ENCODE measurements at places on chromosomes 4 and X.

DNA sequence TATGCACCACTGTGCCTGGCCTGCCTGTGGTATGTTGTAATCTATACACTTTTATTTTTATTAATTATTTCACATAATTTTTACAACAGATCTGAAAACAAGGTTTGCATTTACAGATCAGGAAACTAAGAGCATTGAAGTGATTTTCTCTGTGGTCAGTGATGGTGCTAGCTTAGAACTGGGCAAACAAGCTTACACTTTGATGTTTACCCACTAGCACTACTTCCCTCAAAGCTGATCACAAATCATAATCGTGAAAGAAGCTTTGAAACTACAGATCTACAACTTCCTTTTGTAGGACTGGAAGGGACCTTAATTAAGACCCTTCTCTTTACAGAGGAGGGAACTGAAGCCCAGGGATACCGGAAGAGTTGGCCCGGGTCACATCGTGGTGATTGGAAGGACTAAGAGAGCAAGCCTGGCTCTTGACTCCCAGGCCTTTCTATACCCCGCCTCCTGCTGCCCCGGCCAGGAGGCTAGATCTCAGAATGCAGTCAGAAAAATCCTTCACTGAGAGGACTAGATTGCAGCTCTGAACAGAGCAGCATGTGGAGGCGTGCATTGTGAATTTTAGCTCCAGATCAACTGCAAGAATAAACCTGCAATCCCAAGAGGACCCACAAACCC is 93.7 kb upstream of the ZNF827 start:
- DNase-seq, result no peak

DNA sequence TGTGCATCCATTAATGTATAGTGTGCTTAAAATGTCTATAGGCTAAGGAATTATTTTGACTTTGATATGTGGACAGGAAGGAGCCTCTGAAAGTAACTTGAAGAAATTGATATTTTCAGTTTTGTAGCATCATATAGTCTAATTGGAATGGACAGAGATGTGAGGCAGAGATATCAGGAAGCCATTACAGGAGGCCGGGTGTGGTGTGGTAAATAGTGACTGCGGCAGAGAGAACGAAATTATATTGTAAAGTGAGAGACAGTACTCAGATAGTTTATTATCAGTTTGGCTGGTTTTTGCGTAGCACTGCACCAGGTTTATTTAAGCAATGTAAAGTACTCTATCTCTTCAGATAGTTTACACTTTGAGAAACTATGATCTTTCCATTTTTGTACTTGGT is 98.5 kb downstream of the RAP1GDS1 start:
- no peak for DNase-seq

DNA sequence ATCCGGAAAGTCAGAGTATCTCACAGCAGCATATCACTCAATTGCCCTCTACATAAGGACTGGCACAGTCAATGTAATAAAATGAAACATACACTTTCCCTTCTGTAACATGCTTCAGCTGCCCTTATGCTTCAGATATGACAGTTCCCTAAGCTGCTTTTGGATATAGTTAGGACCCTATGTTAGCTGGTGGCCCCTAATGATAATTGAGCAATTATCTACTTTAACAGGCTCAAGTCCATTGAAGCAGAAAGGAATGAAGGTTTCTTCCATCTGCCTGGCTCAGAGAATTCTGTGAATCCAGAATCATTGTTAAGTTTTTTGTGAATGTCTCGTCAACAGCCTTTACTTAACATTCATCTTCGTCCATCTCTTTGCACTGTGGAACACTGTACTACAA is 951.2 kb upstream of the DIAPH2 start:
- DNase-seq, result no peak

GRCh38 chr4:174080361-174080760 is 203.1 kb downstream of the FBXO8 start:
- DNase-seq, result no peak

- no peak for DNase-seq
Measured at GRCh38 chrX:3271183-3271833, 75.1 kb downstream of the MXRA5 start.

DNA sequence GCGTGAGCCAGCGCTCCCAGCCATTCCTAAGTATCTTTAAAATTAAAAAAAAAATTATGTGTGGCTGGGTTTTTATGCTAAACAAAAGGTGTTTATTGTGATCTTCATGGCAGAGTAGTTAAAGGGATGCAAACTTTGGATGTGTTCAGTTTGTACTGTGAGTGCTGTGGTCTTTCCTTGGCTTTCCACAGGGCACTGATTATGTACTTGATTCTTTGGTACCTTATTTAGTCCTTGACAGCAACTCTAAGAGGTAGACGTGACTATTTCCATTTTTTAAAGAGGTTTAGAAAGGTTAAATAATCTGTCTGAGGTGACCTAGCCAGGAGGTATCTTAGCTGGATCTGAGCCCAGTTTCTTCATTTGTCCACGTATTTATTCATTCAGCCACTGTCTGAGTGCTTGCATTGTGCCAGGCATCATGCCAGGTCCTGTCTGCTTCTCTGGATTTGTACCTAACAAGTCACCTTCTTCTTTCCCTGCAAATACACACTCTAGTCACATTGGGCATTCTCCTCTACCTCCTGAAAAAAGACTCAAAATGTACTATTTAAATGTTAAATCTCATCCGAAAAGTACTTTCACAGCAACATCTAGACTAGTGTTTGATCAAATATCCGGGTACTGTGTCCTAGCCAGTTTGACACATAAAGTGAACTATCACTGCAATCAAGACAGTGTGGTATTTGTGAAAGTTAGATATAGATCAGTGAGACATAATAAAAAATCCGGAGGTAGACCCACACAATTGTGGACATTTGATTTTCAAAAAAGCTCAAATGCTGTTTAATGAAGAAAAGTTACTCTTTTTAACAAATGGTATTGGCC is 31.5 kb downstream of the WWC2 start:
- DNase-seq, result no peak

DNA sequence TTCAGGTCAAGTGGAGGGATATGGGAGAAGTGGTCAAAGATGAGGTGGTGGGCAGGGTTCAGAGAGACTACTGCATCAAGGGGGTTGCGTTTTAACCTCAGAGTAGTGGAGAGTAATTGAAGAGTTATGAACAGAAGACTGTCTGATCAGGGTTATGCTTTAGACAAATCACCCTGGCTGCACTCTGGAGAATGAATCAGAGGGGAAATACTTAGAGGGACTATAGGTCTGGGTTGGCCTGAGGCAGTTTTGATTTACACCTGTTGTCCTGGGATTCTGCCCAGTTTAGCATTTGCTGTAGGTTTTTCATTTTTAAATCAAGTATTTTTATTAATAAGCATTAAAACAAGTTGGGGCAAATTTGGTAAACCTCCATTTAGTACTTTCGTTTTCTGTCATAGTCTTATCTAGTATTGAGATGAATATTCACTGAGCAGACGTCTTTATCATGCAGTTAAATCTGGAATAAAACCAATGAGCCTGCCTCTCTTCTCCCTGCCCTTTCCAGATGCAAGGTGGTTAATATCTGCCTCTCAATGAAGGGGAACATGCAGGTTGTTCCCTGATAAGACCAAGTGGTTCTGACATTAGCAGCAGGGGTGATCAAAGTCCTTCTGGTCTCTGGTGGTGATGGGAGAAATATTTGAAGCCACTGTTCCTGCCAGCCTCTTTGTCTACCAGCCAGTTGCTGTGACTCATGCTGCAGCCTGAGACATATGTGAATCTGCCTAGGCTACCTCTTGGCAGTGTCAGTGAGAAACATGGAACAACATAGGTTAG is 116.0 kb upstream of the RPS6KA3 start:
- no peak for DNase-seq

DNA sequence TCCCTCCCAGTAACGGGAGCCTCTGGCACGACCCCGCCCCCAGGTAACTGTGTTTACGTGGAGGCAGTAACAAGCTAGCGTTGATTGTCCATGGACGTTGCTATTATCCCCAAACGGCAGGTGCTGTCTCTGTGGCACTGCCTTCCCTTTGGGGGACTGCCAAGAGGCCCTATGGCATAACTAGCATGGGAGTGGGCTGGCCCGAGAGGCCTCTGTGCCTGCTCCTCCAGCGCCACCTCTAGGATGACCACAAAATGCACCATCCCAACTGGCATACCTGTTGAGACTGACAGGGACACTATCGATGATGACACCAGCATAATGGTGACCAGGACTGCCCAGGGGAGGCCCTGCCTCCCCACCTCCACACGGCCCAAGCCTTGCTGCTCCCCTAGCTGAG is 1.5 kb downstream of the SRPK3 start:
- no peak for DNase-seq

GRCh38 chr4:8871417-8872401 is at the start of gene HMX1:
Gene HMX1 (minus strand): TSS chr4:8871839. CDS start chr4:8871614, 225 bp downstream.
- DNase-seq, result no peak

GRCh38 chr4:159764343-159764952 is 661.6 kb downstream of the RAPGEF2 start:
- no peak for DNase-seq

- no peak for DNase-seq
Measured at GRCh38 chr4:186347743-186348142, 81.8 kb downstream of the F11 start.

Measured in activated CD4-positive, alpha-beta T cell treated with anti-CD3 and anti-CD28 coated beads, Interleukin-2, amount 50 U/mL, for 1 hour (primary cell).